ENCODE measurements at places on chromosomes 1 and 21. TPM values are rescaled to one million over a fixed set of nuclear protein-coding genes. Genes with fewer than 3 reads are reported as not detected.

DNA sequence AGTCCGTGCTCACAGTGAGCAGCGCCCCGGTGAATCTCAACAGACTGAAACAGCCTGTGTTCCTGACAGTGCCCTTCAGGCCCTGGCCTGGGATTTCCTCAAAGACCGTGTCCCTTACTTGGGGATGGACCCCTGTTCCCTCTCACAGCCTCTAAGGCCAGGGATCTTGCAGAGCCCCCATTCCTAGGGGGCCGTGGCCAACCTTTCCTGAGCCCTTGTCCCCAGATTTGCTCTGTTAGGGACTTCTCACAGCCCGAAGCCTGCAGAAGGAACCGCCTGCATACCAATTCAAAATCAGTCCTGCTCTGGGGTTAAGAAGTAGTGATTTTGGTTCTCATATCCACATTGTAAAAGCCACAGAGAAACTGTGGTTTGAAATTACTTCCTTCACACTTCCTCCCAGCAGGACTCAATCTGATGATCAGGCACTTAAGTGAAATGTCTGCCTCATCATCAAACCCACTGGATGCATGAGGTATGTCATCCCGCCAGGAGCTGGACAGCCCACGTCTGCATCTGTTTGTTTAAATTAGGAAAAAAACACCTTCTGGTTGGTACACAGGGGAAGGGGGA, 14.9 kb downstream of the ABCA4 start:
- DNase-seq: no peak

- DNase-seq: no peak
Measured at GRCh38 chr1:117657031-117657430, 51.2 kb downstream of the TENT5C start.

DNA sequence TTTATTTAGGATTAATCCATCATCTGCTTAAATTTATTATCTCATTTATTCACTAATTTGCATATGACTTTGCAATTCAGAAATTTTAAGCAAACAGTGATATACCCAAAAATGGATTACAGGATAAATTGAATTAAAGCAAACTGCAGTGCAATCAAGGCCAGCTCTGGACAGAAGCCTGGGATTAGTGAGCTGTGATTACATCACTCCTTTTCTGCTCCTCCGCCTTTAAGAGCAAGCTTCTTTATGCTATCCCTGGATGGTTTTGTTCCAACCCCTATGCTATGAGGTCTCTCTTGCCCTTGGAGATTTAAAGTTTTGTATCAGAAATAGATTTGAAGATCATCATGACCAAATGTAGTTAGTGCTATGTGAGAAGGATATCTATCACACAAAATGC, 32.6 kb downstream of the GPR52 start:
- no peak for DNase-seq

Gene NLRP3
- total RNA-seq: 1.4 TPM

GRCh38 chr1:236821091-236821627, 26.1 kb downstream of the MTR start:
- no peak for DNase-seq

Gene PTPN7
- total RNA-seq: 0.16 TPM

GRCh38 chr1:921011-921837, 2.5 kb upstream of the SAMD11 start:
- peak; percentile 65 for DNase-seq

DNA sequence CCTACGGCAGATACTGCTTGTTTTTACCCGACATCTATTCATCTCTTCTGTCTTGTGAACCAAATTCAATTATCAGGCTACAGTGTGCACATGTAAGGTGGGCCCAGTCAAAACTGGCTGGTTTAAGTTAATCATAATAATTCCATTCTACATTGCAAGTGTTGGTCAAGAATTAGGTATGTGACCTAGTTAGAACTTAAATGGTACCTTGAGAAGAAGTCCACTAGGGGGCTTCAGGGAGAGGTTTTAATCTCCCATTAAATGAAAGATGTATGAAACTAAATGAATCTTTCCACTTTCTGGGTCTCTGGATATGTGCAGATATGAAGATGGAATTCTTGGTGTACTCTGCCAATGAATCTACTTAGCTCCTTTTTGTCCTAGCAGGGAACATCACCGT, 187.1 kb downstream of the CDC42BPA start:
- no peak for DNase-seq

Measured in occipital lobe (tissue), 3 donors.